Heart left ventricle (tissue), 16 donors: ENCODE measurements at places on chromosomes 4 and X.
A peak's percentile ranks its signal among the peaks of the same experiment; 100 is the strongest.

DNA sequence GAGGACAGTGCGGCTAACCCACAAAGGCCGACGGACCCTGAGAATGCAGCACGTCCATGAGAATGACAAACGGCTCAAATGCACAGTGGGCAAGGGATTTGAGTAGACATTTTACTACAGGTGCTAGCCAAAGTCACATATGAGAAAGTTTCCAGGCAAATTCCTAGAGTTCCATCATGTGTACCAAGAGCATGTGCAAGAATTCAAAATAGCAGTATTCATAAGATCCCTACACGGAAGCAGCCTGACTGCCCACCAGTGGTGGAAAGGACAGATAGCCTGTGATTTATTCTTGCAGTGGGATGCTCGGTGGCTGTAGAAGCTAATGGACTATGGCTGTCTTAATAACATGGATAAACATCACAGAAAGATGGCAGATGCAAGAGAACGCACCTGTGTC, 68.0 kb downstream of the RGS12 start:
- no peak for DNase-seq

DNA sequence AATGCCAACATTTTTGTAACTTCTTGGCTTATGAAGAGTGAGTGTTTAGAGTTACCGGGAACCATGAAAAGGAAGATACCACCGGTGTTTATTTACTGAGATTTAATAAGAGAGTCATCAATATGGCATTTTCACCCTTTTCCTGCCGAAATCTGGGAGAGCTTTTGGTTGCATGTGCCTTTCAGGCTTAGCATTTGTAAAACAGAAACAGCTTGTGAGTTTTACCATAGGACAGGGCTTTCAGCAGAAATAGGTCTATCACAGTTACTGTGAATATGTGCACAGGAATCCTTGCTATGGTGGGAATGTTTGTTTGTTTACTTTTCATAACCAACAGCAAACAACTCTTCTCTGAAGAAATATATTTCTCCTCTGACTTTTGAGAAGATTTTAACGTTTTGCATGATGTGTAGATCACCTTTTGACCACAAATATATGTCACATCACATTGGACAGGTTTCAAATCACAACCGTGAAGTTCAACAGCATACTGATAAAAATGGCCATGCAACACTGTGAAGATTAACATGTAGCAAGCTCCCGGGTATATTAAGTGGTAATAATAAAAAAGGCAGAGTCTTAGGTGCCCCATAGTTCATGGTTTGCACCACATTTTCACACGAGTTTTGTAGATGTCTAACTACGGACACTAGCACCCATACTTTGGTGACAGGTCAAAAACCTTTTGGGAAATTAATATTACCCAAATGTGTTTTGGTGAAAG, 21.3 kb downstream of the ARHGAP24 start:
- no peak for DNase-seq

GRCh38 chrX:118579417-118579816, 83.8 kb downstream of the DOCK11 start:
- DNase-seq: no peak

DNA sequence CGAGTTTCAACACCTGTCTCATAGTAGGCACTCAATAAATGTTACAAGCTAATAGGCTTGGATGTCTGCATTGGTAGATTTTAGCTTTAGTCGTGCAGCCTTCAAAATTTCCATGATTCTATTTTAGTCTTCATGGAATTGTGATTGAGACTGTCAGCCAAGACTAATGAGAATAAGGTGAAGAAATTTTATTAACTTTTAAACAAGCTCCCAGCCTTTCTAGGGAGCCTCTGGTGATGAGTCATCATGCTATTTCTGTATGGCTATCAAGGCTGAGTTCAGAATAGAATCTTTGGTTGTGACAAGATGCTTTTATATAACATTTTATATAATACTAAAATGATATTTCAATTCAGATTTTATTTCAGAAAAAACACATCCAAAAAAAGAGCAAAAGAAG, 685.8 kb downstream of the GABRG1 start:
- DNase-seq: no peak

DNA sequence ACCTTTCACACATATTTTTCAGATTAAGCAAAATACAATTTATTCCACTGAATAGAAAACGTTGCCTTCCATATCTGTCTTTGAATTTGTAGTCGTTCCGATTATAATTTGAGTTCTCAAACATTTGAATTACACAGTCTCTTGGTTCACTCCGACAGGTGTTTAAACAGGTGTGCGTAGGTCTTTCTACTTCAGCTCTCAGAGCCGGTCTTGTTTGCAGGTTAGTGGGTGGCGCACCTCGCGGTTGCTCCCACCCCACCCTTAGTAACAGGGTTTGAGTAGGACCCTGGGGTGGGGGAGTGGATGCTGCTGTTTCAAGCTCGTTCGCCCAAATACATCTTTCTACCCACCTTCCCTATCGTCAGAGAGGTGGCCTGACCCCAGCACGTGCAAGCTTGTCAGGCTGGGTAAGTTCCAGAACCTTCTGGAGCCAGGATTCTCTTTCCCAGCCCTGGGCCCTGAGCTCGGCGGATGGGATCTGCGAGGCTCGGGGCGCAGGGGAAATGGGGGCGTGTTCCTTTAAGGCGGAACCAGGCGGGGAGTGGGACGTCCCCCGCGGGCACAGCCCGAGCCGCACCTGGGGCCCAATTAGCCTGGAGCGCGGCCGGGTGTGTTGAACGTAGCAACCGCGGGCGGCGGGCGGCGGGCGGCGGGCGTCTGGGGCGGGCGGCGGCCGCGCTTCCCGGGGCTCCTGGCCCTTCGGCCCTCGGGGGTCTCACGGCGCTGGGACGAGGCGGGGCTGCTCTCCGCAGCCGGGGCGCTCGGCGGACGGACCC, at the start of gene FAM149A:
FAM149A (plus strand) TSS at position 591 of the 776 bp plus-strand sequence.
- no peak for DNase-seq

DNA sequence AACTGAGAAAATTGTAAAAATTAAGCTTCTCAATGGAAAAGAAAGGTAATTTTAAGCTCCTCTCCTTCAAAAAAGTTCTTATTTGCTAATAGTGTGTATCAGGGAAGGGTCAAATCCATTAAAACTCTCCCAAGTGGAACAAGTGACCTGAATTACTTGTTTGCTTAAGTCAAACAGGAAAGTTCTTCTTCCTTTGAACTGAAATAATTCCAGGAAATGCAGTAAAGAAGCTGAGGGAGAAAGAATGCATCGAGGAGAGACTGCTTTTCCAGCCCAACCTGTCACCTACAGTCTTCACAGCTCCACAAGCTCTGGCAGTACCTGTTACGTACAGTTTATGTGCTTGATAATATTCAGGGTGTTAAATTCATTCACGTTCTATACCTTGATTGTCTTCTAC, 131.1 kb downstream of the KLHL8 start:
- no peak for DNase-seq

DNA sequence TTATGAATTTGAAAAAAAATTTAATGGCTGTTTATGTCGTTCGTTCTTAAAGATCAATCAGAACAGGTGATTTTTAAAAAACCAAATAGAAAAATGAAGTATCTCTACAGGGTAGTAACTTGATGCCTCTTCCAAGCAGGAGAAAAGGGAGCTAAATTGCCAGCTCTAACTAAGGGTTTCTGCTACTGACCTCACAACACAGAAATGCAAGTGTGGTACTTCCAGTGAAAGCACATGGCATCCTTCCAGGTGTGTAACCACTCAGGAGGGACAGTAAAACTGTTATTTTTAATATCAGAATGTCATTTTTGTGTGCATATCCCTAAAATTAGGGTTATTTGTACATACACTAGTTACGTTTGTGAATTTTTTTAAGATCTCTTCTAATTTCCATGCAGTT, 116.8 kb upstream of the ZCCHC13 start:
- DNase-seq: no peak

- no peak for DNase-seq
Observed at GRCh38 chrX:18290200-18290599, 64.3 kb downstream of the SCML2 start.

DNA sequence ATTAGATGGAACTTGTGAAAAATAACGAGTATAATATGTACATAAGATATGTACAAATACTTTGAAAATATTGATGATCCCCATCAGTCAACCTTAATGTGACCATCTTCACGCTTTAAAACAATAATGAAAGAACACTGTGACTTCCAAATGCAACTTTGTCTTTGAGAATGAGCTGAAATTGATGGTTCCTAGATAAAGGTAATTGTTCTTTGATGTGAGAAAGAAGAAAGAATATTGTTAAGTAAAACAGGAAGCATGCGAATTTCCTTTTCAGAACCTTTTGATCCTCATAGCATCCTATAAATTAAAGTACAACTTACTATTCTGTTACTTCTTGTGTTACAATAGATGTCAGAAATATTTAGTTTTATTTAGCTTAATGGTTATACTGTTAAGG, 22.2 kb downstream of the IL2 start:
- no peak for DNase-seq

DNA sequence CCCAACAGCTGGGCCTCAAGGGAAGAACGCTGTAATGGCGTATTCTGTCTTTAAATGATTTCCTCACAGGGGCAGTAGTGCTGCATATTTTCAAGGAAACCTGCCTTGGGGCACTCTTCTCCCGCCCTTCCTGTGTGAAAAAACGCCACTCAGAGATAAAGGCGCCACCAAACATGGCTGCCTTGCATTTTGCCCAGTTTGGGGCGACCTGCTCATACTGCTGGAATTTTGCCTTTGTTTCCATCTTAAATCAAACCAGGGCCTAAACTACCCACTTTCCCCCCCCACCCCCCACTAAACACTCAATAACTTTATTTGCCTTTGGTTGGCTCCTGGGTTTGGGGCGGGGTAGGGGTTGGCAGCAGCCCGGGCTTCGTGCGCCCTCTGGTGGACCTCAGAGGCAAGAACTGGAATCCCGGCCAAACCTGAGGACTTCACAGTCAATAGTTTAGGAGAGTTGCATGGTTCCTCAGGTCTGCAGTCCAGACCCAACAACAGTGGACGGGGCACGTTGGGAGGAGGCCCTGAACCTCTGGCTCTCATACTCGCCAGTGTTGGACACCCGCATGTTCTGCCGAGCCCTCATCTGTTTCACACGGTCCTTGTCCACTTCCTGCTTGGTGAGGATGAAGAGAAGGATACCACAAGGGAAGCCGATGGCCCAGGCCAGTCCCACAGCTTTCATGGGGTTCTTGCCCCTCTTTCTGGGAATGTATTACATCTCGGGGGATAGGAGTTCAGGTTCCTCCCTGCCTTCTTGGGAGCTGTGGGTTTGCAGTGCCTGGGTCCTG, 220.1 kb upstream of the STK26 start:
- DNase-seq: peak; percentile 17

DNA sequence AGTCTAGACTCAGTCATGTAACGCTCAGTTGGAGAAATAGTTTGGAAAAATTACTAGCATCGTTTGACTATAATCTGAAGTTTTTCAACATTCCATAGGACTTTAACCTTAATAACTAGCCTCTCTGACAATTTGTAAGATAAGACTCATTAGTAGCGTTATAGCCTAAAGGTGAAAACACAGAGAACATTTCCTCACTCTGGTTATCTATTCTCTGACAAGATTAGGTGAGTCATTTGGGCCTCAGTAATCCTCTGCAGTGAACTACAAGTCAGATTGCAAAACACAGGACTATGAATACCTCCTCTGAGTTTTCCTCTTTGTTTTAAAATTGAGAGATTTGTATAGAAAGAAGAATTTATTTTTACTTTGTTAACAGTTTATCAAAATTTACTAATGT, 31.8 kb upstream of the PDLIM5 start:
- no peak for DNase-seq

GRCh38 chr4:76704133-76704881, 193.6 kb downstream of the SOWAHB start:
- DNase-seq: no peak

- no peak for DNase-seq
Observed at GRCh38 chrX:97027384-97027922, 143.7 kb downstream of the RPA4 start.
